Hair follicular keratinocyte (primary cell): ENCODE measurements at places on chromosomes 7 and 10. TPM values are rescaled to one million over a fixed set of nuclear protein-coding genes. Genes with fewer than 3 reads are reported as not detected.

The CHST3 gene
- 17.1 and 18.3 TPM in 2 replicates for total RNA-seq

The ZNF736 gene
- 3.2 and 3.7 TPM in 2 replicates for total RNA-seq

The AGR3 gene
- not detected in 2 replicates for total RNA-seq

The CRTAC1 gene
- not detected in 2 replicates for total RNA-seq

The CYP26A1 gene
- total RNA-seq, result not detected in 2 replicates

The SORCS1 gene
- not detected in 2 replicates for total RNA-seq

The C10orf71 gene
- total RNA-seq, result not detected in 2 replicates

The ANK3 gene
- total RNA-seq, result 5.4 and 7.3 TPM in 2 replicates

The ARHGEF5 gene
- 33.8 and 35.5 TPM in 2 replicates for total RNA-seq

The GPR26 gene
- not detected in 2 replicates for total RNA-seq

The WASHC2C gene
- 15.5 and 17.1 TPM in 2 replicates for total RNA-seq
